ENCODE measurements at places on chromosomes 1 and 21. TPM values are rescaled to one million over a fixed set of nuclear protein-coding genes. Genes with fewer than 3 reads are reported as not detected.

The MRAP gene
- not detected for polyA plus RNA-seq

The TRNP1 gene
- polyA plus RNA-seq: 1.8 TPM

The PTGFR gene
- 35.8 TPM for polyA plus RNA-seq

The ATP6V0B gene
- 57.6 TPM for polyA plus RNA-seq

DNA sequence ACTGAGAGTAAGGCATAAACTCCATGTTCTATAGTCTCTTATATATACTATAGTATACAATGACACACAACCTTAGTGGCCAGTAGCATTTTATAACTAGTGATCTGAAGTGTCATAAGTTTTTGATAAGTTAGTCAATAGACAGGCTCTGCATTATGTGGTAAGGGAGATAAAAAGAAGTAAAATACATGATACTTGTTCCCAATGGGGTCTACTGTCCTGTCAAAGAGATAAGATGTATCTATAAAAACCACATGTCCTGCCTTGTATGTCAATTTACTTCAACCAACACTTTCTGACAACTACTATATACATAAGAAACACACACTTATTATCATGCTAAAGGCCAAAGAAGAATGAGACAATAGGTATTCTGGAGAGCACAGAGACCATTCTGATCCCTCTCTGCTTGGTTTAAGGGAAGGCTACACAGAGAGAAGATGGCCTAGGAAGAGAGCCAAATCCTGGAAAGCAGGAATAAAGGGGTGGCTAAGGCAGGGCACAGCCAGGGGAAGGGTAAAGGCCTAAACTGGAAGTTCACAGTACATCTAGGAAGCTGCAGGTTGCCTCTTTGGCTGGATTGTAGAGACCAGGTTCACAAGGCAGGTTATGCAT is 91.4 kb downstream of the LYST start:
- DNase-seq: no peak

DNA sequence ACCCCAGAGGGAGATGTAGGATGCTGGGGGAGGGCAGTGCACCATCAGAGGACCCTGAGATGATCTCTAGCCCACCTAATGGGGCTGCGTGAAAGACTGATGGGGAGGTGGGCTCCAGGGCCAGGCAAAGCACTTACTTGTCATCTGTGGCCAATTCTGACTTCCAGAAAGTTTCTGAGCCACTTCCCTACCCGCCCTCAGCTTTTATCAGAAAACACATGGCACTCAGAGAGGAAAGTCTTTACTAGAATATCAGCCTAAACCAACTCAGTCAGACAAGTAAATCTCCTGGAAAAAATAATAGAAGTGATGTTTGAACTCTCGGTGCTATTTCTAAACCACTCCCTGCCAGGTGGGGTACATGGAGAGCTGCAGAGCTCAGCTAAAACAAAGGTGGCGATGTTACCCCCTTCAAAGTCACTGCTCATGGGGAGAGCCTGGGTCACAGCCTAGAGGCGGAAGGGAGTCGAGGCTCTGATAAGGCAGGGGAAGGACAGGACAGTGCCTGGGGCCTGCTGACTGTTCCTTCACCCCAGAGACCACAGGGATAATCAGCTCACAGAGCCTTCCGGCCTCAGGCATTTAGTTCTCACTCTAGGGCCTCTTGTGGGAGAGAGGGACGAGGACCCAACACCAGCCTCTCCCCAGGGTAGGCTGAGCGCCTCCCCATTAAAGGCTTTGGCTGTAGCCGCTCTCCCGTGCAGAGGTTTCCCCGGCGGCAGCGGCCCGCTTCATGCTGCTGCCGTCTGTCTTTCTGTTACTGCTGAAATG is 14.2 kb downstream of the SMIM12 start:
- DNase-seq: no peak

DNA sequence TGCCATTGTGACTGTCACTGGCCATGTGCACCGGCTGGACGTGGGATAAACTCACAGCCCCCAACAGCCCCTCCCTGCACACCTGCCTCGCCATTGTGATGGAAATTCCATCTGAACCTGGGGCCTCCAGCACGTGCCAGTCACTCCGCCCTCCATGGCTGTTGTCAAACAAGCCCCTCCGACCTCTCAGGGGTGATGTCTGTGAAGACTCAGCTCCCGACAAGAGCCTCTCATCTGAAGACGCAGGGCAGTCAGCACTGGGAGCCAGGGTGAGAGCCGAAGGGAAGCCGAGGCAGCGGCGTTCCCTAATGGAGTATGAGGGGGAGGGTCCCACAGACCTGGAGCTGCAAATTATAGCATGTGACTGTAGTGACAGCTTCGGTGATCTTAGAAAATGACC is 1.4 kb upstream of the KRTAP10-2 start:
- no peak for DNase-seq

DNA sequence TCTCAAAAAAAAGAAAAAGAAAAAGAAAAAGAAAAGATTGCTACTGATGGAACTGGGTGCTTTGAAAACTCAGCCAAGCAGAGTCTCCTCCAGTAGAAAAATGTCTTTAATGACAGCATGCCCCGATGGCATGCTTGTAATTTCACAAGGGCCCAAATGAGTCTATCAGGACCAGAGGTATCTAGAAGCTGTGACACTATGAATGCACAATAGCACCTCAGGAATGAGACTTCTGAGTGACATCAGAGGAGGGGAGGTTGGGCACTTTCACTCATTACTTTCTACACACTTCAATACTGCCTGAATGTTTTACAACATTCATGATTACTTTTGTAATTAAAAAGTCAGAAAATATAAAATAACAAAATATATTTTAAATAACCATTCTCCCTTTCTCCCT is 15.1 kb upstream of the CD58 start:
- DNase-seq: no peak

DNA sequence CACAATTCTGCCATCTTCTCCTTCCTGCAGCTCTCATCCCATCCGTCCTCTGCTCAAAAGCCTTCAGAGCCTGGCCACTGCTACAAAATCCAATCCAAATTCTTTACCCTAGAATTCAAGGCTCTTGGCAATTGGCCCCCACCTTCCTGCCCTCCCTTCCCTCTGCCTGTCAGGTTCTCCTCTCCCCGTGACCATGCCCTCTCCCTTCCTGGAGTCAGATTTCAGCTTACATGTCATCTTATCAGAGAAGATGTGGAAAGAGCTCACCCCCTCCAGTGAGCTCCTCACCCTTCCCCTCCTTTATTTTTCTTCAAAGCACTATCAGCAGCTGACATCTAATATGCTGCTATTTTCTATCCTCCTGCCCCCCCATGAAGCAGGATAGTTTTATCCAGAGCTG is 86.9 kb downstream of the GRIK3 start:
- no peak for DNase-seq

DNA sequence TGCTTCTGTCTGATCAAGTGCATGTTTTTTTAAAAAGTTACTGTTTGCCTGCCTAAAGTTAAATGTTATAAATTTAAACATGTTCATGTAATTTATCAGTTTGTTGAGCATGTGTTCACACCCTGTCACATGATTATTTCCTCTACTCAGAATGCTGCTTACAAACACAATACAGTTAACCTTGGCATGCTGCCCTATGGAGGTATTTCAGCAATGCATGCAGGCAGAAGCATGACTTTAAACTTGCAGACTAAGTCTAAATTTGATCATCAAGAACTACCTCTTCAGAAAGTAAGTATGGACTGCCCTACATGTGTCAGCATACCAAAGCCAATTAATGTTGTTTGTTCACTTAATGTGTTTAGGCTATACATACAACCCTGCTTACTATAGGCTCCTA is 161.6 kb downstream of the LRRC40 start:
- DNase-seq: peak; percentile 37

GRCh38 chr1:218344814-218345672 is at the start of gene TGFB2:
TSS of gene TGFB2 (plus strand) at chr1:218345336. CDS start at chr1:218346702, 1,366 bp downstream.
- DNase-seq: peak; percentile 96

DNA sequence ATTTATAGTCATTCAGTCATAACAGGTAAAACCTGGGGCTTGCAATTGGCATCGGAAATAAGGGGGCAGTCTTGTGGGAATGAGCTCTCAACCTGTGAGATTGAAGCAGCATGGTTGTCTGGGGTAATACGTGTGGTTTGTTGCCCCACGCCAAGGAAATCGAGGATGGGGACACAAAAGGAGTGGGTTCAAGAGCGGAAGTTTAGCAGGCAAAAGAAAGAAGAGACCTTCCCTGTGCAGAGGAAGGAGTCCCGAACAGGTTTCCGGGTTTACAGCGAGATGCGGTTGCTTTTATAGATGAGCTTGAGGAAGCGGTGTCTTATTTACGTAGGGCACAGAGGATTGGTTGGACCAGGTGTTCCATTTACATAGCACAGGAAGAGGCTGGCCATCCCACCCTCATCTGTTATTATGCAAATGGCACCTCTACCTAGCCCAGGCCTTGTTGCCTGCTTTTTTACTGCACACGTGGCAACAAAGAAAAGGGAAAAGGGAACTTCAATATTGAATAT is 37.3 kb downstream of the IFNAR1 start:
- peak; percentile 52 for DNase-seq

Measured in muscle of leg (tissue), 16 donors.